Activated CD4-positive, alpha-beta T cell treated with anti-CD3 and anti-CD28 coated beads, Interleukin-2, Interleukin-6, amounts not matched to agents 100 ng/mL and 50 ng/mL, durations not matched to agents 16 hours and 8 hours (primary cell): ENCODE measurements at places on chromosomes 7 and 10.

- no peak for DNase-seq
Observed at GRCh38 chr10:13943735-13944398, 357.1 kb downstream of the PRPF18 start.

- DNase-seq: no peak
Observed at GRCh38 chr7:29881724-29882123, 75.4 kb downstream of the WIPF3 start.

- DNase-seq: no peak
Observed at GRCh38 chr7:15087771-15088170, 185.2 kb upstream of the DGKB start.

GRCh38 chr10:114681542-114681941 lies 23.5 kb upstream of the ABLIM1 start:
- DNase-seq: no peak

DNA sequence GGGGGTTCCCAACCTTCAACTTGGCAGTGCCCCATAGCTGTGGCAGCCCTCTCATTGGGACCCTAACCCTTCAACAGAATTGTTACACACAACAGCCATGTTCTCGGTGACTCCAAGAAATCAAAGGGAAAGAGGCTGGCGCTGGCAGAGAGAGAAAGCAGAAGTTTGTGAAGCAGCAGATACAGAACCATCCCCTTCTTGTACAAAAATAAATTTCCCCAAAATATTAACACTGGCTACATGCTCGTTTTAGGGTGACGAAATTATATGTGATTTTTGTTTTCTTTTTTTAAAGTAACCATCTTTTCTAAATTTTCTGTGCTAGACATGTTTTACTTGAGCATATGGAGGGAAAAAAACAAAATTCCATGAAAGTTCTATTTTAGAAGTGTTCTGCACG lies 45.2 kb upstream of the SAMD8 start:
- DNase-seq: no peak

- DNase-seq: no peak
Observed at GRCh38 chr10:72417971-72418370, 63.3 kb upstream of the DNAJB12 start.

DNA sequence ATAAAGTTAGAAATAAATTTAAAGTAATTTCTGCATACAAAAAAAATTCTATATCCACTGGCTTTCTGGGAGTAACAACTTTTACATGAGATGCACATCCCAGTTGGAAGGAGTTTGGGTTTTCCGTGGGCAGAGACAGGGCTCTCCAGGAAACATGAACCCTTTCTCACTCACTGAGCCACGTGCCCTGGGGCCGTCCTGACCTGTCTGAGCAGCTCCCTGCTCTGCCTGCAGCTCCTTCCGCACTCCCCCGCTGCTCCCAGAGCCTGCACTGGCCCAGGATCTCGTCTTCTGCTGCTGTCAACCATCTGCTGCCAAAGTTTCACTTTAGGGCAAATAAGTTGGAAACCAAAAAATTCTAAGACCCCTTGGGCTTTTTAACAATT lies 169.1 kb downstream of the DIP2C start:
- DNase-seq: no peak

DNA sequence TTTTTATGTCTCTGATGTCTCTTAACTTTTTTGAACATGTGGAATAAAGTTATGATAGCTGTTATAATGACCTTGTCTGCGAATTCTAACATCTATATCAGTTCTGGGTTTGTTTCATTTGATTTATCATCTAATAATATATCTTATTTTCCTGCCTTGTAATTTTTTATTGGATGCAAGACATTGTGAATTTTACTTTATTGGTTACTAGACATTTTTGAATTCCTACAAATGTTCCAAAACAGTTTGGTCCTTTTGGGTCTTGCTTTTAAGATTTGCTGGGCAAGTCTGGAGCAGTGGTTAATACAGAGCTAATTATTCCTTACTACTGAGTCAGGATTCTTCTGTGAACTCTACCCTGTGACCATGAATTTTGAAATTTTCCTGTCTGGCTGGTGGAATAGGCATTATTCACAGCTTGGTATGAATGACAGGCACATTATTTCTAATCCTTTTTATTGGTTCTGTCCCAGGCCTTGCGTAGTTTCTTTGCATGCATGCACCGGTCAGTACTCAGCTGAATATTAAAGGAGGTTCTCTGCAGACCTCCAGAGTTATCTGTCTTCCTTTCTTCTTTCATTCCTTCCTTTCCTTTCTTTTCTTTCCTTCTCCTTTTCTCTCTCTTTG lies 9.0 kb downstream of the CUTC start:
- no peak for DNase-seq

GRCh38 chr10:84826704-84827103 lies 498.3 kb downstream of the CCSER2 start:
- no peak for DNase-seq

DNA sequence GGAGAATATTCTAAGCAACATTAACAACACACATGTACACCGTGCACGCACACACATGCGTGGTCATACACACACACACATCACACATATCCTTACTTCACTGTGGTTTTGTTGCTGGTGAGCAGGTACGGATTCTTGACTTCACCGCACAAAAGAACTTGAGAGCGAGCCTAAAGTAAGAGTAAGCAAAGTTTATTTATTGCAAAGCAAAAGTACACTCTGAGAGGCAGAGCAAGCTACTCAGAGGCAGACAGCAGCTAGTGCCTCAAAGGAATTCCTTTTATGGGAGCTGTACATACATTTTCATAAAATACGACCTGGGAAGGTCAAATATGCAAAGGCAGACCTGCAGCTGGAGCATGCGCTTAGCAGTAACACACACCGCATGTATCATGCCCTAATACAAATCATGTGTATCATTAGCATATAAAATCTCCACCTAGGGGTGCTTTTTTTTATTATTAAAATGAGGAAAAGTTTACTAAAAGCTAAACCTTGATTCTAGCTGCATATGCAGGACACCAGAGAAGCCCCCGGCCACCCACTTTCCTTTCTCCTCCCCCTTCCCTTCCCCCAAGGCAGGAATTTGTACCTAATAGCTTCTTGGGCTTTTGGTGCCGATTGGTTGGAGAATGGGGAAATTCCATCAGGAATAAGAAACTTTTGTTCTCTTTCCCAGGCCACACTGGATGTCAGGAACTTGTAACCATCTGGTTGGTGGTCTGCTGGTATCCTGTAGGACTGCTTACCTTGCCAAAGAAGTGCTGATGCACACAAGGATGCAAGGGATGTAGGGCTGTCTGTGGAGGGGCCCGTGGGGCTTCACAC lies 16.5 kb upstream of the GPR37 start:
- no peak for DNase-seq

DNA sequence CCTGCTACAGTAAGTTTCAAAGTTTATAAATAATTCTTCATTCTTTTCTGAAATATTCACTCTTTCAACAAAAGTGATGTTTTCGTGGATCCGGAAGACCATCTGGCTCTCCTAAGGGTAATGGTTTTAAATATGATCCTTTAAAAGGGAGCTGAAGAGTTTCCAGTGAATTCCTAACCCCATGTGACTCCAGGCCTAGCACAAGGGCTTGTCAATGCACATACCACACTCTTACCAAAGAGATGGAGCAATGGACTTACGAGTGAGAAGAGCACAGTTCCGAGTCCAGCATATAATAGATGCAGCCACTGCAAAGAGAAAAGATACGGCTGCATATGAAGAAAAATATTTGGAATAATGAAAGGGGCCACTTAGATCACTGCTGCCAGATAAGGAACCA lies 32.1 kb upstream of the GATAD1 start:
- no peak for DNase-seq

GRCh38 chr7:90580051-90580450 lies 16.1 kb upstream of the CDK14 start:
- no peak for DNase-seq

- no peak for DNase-seq
Observed at GRCh38 chr7:157589680-157590079, 252.9 kb downstream of the DNAJB6 start.

- no peak for DNase-seq
Observed at GRCh38 chr10:16884497-16884896, 67.3 kb upstream of the RSU1 start.

GRCh38 chr7:129502708-129503685 lies 666 bp downstream of the SMKR1 start:
- no peak for DNase-seq

DNA sequence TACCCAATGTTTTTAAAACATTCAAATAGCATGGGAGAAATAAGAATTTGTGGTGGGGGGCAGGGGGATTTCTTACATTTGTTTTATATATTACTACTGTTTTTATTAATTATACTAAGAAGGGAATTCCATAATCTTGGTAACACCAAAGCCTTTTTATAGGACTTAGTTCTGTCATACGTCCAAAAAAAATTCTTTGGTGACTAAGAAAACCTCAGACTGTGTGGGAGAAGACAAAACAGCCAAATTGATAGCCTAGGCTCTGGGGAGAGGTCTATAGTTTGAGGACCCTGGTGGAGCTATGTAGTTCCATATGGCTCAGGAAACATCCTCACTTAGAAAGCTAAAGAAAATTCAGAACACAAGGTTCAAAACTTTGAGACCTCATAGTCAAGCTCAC lies 23.4 kb downstream of the ACSM6 start:
- DNase-seq: no peak

- peak; percentile 76 for DNase-seq
Observed at GRCh38 chr7:101363734-101364374, 1.2 kb downstream of the COL26A1 start.

DNA sequence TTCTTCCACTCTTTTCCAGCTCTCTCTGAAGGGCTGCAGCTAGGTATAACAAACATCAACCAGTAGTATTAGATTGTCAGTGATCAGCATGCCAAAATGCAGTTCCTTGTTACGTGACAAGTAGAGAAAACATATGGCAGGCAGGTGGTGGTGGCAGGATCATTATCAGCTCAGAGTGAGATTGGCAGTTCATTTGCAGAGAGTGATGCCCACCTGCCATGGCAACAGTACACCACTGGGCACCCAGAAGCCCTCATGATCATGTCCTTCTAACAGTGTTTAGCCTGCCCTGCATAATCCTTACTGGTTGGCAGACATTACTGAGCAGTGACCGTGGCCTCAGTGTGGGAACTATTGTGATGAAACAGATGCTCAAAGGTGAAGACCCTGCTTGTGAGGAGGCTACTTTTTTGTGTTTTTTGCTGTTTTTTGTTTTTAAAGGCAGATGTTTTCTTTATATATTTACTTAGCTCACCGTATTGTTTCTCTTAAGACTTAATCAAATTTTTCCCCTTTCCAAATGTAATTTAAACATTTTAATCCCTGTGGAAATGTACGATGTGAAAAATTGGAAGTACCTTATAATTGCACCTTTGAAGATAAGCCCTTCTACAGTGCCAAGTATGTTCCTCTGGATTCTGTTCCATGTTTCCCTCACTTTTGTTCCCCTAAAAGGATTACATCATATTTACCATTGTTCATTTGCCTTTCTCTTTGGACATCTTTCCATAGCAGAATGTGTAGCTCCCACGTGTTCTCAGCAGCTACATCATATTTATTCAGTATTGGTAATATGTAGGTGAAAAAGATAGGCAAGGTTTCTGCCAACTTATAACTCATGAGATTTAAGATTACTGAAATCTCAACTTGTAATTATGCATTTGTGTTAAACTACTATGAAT lies 179.6 kb downstream of the SND1 start:
- no peak for DNase-seq

DNA sequence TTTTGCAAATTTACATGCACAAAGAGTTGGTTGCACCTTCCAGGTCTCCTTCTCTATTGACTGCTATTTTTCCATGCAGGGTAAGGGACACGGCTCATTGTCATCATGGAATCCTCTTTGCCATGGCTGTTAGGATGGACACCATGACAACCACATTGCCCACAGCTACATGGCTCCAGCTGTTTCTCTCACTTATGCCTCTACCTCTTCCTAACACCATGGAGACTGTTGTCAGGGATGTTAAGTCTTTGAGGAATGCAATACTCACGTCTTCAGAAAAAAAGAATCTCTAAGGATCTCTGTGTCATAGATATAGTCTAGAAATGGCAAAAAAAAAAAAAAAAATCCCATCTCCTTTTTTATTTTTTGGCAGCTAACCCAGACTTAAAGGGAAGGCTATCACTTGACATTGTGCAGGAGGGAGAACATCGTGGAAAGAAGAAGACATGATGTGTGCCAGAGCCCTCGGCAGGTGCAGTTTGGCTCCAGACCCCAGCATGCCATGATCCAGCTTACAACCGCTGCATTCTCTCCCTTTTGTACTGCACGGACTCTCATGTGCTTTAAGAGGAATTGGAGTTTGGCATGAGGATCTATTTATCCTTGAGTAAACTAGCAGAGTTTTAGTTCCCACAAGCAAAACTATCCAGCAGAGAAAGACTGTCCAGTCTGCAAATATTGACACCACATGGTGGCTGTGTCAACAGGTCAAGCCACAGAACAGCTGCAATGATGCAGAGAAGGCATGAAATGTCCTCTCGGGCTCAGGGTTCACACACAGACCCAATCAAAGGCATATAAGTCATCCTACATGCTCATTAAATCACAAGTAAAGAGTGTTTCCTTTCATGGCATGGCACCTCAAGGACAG lies 70.8 kb downstream of the FRMD4A start:
- no peak for DNase-seq
